ENCODE measurements at places on chromosomes 4 and X. TPM values are rescaled to one million over a fixed set of nuclear protein-coding genes. Genes with fewer than 3 reads are reported as not detected.

- H3K36me3 ChIP-seq: no peaks in the 10 kb centered on the region
- no peaks in the 10 kb centered on the region for H3K27me3 ChIP-seq
- no peak overlapping the region for H3K4me3 ChIP-seq
- no peak overlapping the region for H3K27ac ChIP-seq
Measured at GRCh38 chrX:29257521-29257920, 670.3 kb downstream of the IL1RAPL1 start.

GRCh38 chrX:43333543-43333942 lies 322.6 kb upstream of the MAOA start:
- H3K27me3 ChIP-seq: no peaks in the 10 kb centered on the region
- H3K4me3 ChIP-seq: no peak overlapping the region
- no peaks in the 10 kb centered on the region for H3K4me1 ChIP-seq

- no peak overlapping the region for H3K27ac ChIP-seq
- DNase-seq: no peak
- H3K36me3 ChIP-seq: no peaks in the 10 kb centered on the region
- H3K4me1 ChIP-seq: 0 out of 2 replicates have a peak, but pooled peaks cover 6% of the 10 kb centered on the region
Measured at GRCh38 chr4:144903953-144904711, 193.9 kb downstream of the ANAPC10 start.

- no peaks in the 10 kb centered on the region for H3K36me3 ChIP-seq
- peak within 1 kb of the TSS; percentile 69 for H3K27ac ChIP-seq
- H3K4me3 ChIP-seq: peak within 1 kb of the TSS; percentile 67
- peaks cover 1% of the 10 kb centered on the region for H3K4me1 ChIP-seq
Measured at GRCh38 chrX:13652850-13653693, at the start of gene TCEANC. Gene TCEANC, plus strand, starts transcription at chrX:13653141. Its CDS starts 9,368 bp downstream, at chrX:13662509.

The CXCL13 gene
- not detected for total RNA-seq

GRCh38 chrX:19204636-19205035 lies 82.4 kb upstream of the ADGRG2 start:
- DNase-seq: no peak
- H3K4me3 ChIP-seq: no peak overlapping the region
- H3K27ac ChIP-seq: no peak overlapping the region
- H3K36me3 ChIP-seq: no peaks in the 10 kb centered on the region
- no peaks in the 10 kb centered on the region for H3K27me3 ChIP-seq
- no peaks in the 10 kb centered on the region for H3K4me1 ChIP-seq

Measured in SJCRH30 (cell line).